Tibial nerve (tissue), 4 donors: ENCODE measurements at places on chromosomes 11 and 22.

DNA sequence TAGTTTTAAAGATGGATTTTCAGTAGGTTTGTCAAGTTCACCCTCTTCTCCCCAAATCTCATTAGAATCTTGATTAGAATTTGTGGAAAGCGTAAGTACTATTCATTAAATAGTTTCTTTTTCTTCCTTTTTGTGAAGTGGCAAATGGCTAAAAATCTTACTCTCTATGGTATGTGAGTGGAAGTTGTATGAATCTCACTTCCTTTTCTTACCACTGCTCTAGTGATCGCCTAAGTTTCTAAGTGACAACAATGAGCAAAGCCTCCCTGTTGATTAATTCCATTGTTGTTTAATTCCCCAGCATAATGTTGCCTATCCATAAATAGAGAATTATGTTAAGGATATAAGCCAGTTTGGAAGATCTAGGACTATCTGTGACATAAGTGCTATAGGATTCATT lies 82.7 kb downstream of the PGR start:
- DNase-seq = no peak

DNA sequence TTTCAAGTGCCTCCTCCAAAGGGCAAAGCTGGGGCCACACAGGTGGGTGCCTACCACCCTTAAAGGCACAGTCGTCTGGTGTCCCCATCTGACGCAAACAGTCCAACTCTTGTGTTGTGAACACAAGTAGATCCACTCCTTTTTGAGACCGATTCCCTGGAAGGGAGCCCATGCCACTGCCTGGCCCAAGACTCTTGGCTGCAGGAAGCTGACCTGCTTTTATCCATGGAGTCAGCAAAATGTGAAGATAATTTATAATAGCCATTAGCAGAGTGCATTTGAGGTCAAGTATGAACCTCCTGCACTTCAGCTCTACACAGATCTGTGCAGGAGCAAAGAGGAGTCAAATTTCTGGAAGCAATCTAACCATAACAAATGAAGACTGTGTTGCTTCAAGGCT lies 68.5 kb downstream of the ADM start:
- DNase-seq = no peak

- DNase-seq = no peak
These were observed 2.0 kb upstream of the NLRX1 start for GRCh38 chr11:119166368-119167076.

GRCh38 chr11:121367001-121367843 lies 74.7 kb downstream of the SC5D start:
- no peak for DNase-seq

GRCh38 chr11:43789700-43790443 lies 90.8 kb upstream of the ALKBH3 start:
- DNase-seq = no peak

GRCh38 chr11:83702796-83703195 lies 416.6 kb upstream of the CCDC90B start:
- no peak for DNase-seq

GRCh38 chr22:28019360-28019759 lies 100.3 kb upstream of the PITPNB start:
- no peak for DNase-seq

DNA sequence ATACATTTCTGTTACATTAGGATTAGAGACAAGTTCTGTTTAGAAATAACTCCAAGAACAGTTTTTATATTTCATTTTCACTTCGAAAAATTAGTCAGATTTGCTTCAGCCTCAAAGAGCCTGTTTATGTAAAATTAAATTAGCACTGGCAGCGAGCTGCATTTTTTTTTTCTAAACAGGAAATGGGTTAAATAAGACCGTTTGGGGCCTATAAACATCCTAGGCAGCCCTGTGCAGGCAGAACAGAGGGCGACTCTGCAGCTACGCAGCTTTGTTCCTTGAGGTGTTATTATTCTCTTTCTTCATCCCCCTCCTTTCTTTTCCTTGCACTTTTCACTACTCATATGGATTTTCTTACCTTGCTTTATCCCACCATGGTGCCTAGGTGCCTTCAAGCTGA lies 48.7 kb downstream of the CWC15 start:
- DNase-seq = no peak

- DNase-seq = no peak
These were observed 44.5 kb upstream of the RRM1 start for GRCh38 chr11:4050138-4050537.

DNA sequence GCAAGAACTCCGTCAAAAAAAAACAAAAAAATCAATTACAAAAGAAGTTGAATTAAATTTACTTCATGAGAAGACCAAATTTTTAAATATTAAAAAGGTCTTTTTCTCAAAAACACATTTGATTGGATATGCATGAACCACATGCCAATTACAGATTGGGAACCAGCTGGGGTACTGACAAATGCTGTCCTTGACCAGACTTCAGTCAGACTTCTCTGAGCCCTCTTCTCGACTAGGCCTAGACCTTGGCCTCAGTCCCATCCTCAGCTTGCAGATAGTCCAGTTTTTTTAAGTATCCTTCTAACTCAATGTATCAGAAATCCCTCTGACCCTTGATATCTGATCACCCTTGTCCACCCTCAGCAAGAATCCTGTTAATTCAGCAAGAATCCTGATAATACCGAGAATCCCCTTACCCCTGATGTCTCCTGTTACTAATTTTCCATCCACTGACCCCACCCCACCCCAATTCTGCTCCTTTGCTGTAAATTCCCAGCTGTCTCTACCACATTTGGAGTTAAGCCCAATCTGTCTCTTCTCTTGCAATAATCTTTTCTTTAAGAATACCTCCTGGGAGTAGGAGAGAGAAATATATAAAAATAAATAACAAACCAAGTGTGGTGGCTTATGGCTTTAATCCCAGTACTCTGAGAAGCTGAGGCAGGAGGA lies 30.9 kb downstream of the OR4D9 start:
- DNase-seq = no peak

DNA sequence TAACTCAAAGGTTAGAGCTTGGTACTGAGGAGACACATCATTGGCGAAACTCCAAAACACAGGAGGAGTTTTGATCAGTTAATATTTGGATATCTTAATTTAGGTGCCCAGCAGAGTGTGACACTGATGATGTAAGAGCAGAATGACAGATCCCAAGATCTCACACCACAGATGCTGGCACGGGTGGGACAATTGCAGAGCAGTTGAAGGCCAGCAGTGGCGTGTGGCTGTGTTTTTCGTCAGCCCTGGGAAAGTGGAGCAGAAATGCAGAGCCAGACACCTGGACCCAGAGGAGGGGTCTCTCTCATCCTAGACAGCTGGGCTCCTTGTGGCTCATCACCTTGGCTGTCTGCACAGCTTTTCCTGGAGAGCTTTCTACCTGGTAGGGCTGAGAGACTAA lies 59.7 kb upstream of the CTTN start:
- no peak for DNase-seq

DNA sequence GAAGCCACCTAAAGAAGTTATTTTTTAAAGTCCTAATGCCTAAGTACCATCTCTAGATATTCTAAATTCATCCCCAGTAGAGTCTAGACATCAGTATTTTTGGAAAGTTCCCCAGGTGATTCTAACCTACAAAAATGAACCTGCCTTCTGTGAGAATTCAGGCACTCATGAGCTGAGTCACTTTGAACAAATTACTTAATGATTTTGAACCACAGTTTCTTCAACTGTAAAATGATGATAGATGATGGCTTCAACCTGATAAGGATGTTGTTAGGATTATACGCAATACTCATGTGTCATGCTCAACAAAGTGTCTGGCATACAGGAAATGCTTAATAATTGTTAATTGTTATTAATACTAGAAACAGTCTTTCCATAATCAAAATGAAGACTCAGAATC lies 82.8 kb upstream of the OR5AK2 start:
- DNase-seq = no peak

- DNase-seq = no peak
These were observed 358.9 kb downstream of the CTTN start for GRCh38 chr11:70757241-70757640.

DNA sequence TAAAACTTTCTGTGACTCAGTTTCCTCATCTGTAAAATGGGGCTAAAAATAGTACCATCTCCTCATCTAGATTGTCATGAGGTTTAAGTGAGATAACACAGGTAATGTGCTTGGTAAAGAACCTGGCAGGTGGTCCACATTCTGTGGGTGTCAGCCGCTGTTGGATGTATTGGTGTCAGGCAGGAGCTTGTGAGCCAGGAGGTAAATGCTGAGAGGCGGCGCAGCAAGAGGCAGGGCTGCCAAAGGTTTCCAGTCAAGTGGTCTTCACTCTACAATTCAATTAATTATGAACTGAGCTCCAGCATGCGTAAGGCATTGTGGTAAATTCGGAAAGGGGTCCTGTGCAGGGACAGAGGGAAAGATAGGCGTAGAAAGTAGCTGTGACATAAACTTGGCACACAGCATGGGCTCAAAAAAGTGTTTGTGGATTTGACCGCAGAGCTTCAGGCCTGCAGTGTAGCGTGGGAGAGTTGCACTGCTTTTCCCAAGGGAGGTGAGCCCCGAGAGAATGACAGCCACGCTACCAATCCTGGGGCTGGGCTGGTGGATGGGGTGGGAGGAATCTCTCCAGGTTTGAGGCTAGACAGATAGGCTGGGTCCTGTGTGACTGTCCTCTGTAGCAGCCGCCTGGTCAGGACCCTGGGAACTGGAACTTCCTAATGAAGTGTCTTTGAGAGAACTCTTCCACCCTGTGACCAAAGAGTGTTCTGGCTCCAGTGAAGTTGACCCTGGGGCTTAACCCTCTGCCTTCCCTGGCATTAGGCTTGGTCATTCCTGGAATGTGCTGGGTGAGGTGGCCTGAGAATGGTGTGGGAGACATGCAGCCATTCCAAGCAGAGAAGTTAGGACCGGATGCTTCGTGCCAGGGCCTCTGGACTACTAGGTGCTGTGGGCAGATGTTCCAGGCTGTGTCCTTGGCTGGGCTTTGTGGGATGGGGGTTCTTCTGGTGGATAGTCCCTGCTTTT lies 122.4 kb downstream of the FEZ1 start:
- DNase-seq = no peak

DNA sequence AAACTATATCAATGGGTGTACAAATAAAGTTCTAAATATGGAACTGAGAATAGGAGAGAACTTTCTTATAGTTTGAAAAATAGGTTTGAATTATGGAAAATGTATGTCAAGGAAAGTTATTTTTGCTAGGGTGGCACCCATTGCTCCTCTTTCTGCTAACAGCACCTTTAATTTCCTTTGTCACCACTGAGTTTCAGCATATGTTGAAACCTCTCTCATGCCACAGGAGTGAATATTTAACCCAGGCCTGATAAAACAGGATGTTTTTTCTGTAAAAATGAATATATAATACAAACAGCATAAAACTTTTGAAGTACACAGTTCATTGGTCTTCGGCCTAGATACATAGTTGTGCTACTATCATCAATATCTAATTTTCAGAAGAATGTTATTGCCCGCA lies 385.5 kb upstream of the ANO5 start:
- DNase-seq = no peak

GRCh38 chr11:122261546-122261945 lies 145.5 kb upstream of the BLID start:
- DNase-seq = no peak

DNA sequence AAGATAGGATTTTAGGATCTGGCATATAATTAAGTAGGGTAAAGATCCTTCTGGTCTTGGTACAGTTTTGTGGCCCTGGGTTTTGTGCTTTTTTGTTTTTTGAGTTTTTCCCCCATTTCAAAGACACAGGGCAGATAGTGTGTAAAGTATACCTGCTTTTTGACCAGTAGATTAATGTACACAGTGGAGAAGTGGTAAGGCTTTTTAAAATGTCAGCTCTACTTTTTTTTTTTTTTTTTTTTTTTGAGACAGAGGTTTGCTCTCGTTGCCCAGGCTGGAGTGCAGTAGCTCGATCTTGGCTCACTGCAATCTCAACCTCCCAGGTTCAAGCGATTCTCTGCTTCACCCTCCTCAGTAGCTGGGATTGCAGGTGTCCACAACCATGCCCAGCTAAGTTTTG lies 4.0 kb downstream of the EP300 start:
- DNase-seq = no peak

GRCh38 chr11:79762279-79762921 lies 321.6 kb upstream of the TENM4 start:
- no peak for DNase-seq

GRCh38 chr11:27913650-27914049 lies 194.3 kb downstream of the KIF18A start:
- no peak for DNase-seq
